ENCODE measurements at places on chromosomes 6 and 20.

DNA sequence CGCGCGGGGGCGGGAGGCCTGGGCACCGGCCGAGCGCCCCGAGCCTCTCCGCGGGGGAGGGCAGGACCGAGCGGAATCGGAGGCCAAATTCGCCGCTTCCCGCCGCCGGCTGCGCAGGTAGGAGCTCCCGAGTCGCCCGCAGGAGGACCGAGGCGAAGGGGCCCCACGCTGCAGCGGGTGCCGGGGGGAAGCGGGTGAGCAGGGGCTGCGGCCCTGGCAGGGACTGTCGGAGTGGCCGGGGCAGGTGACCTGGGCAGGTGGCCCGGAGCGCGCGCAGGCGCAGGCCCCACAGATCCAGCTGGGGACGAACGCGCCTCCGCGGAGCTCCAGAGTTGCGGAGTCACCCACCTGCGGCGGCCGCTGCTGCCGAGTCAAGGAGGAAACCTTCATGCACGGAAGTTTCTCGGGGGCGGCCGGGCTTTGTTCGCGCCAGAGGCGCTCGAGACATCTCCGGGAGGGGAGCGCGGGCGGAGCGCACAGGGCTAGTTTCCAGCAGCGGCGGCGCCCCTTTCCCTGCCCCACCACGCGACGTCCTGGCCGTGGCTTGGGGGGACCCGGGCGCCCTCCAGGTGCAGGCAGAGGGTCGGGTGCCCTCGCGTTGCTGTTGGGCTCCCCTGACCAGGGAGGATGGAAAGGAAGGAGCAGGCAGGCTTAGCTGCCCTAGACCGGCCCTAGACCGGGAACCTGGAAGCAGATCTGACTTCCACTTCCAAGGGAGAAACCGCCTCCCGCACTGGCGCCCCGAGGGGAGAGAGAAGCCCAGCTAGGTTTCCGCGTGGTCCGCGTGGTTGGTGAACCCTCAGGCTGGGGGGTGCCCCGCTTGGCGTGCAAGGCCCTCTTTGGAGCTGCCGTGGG is 590 bp downstream of the SLCO4A1 start:
- no peak for DNase-seq

DNA sequence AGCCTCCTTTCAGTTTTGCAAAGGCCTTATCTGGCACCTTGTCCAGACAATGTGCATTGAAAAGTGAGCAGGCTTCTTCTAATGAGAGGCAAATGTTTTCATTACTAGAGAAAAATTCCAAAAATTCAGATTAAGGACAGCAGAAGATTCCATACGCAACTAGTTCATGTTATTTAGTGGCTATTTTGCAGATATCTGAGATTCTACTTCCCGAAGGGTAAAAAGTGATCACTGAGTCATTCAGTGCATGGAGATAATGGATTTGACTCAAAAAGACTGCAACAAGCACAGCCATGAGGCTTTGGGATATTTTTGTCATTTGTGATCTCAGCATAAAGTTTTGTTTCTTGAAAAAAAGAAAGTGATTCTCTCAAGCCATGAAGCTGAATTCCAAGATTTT is 29.9 kb downstream of the METTL24 start:
- DNase-seq = no peak

DNA sequence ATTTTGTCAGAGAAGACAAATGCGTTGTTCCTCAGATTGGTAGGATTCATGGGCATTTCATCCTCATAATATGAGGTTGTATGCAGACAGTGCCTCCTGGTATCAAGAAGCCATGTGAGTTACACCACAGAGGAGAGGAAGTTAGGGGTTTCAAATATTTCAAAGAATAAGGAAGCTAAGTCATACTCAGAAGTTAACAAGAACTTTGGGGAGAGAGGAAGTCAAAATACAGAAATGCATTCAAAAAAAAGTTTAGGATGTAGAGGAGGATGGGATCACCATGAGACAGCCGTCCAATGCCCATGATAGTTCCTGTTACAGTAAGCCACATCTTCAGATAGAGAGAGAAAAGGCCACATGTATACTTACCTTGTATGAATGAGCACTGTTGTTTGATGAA is 22.3 kb downstream of the HLA-DOB start:
- DNase-seq = no peak

GRCh38 chr6:123022975-123023374 is 26.9 kb downstream of the CLVS2 start:
- no peak for DNase-seq

DNA sequence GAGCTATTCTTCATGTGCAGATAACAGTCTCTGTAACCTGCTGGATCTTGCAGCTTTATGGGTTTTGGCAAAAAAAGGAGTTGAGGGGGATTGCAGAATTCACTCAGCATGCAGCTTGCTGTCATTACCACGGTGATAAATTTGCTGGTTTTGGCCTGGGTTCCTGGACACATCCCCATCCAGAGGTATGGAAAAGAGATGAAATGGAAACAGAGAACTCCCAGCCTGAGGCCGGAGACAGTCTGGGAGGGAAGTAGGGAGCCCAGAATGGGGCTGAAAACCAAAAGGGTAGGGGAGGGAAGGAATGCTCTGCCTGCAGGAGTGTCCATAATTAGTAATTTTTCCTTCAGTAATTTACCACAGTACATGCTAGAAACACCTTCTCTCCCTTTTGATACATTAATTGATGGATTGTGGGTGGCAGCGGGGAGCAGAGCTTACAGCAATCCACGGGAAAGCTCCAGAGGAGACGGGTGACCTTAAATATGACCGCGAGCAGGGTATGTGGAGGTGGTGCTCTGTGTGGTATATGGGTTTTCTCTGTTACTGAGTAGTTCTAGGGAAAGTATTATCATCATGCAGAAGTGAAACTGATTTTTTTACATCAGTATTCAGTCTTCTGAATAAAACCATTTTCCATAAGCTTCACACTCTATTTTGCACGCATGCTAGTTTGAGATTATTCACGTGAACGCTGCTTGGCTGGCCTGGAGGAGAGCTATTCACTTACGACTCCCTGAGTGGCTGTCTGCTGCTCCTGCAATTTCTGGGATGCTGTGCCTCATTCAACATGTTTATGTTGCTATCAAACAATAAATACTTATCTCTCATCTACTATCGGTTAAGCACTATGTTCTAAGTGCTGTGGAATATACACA is 66.3 kb upstream of the KCNK16 start:
- DNase-seq = no peak

DNA sequence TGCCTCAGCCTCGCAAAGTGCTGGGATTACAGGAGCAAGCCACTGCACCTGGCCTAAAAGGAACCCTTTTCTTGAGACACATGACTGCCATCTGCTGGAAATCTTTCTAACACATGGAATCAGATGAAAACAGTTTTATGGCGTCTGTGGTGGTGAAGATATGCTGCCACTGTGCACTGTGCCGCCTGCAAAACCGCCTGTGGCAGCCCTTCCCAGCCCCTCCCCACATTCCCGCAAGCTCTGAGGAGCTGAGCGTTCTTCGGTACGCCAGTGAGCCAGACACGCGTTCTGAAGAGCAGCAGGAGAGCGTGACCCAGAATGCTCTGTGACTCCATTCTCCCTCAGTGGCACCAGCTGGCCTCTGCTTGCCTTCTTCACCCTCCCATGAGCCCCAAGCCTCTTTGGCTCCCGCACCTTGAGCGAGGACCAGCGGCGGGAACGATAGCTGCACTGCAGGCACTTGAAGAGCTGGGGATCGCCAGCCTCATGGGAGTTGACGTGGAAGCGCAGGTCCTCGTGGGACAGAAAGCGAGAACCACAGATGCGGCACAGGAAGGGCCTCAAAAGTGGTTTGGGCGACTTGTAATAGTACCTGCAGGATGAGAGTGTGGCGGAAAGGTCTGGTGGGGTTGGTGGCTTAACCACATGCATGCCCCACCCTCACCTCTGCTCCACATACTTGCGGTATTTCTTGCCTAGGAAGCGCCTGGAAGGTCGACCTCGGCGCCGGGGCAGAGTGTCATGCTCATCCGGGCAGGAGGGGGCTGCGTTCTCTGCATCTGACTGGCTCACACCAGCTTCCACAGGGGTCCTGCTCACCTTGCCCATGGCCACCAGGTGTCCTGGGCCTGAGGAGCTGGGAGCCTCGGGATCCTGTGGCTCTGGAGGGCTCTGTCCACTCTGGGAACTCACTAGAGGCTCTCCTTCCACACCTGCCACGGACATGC is 8.7 kb downstream of the ZNF335 start:
- no peak for DNase-seq

GRCh38 chr20:7897781-7898364 is 42.4 kb downstream of the HAO1 start:
- no peak for DNase-seq

DNA sequence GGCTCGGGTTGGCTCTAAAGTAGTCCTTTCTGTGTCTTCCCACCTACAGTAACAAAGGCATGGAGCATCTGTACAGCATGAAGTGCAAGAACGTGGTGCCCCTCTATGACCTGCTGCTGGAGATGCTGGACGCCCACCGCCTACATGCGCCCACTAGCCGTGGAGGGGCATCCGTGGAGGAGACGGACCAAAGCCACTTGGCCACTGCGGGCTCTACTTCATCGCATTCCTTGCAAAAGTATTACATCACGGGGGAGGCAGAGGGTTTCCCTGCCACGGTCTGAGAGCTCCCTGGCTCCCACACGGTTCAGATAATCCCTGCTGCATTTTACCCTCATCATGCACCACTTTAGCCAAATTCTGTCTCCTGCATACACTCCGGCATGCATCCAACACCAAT is 291.2 kb downstream of the ESR1 start:
- DNase-seq = no peak

GRCh38 chr6:170113141-170113540 is 177.7 kb downstream of the DLL1 start:
- no peak for DNase-seq

DNA sequence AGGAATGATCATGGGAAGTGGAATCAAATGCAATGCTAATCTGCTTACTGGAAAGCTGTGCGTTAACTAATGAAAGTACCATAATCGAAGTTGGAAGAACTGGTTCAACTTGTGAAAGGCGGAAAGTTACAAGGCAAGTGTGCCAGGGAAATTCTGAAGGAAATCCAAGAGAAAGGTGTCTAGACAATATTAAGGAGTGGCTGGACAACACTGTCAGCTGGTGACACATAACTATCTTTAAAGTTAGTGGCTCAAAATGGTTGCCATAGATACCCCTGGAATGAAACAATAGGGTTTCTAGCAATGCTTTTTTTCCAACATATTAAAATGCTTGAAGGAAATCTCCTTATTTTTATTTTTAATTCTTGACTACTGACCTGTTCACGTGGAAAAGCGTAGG is 90.4 kb downstream of the BMP2 start:
- no peak for DNase-seq

GRCh38 chr20:48889140-48889790 is 32.2 kb upstream of the ARFGEF2 start:
- DNase-seq = no peak

DNA sequence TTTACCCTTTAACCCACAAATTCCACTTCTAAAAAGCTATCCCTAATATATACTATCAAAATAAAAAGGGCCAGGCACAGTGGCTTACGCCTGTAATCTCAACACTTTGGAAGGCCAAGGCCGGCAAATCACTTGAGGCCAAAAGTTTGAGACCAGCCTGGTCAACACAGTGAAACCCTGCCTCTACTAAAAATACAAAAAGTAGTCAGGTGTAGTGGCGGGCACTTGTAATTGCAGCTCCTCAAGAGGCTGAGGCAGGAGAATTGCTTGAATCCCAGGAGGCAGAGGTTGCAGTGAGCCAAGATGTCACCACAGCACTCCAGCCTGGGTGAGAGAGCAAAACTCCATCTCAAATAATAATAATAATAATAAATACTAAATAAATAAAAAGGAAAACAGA is 82.5 kb downstream of the TRIM27 start:
- DNase-seq = no peak

- no peak for DNase-seq
Observed at GRCh38 chr20:35009665-35010328, 54.1 kb downstream of the MYH7B start.

GRCh38 chr6:134187154-134187553 is 130.8 kb downstream of the SGK1 start:
- DNase-seq = no peak

GRCh38 chr20:54476169-54477009 is 996 bp downstream of the DOK5 start:
- DNase-seq = no peak

- no peak for DNase-seq
Observed at GRCh38 chr6:71258078-71258866, 30.3 kb upstream of the OGFRL1 start.

- DNase-seq = no peak
Observed at GRCh38 chr6:142301651-142302391, at the start of gene ADGRG6. ADGRG6 (plus strand) TSS chr6:142302007; CDS start chr6:142302330, 323 bp downstream.

DNA sequence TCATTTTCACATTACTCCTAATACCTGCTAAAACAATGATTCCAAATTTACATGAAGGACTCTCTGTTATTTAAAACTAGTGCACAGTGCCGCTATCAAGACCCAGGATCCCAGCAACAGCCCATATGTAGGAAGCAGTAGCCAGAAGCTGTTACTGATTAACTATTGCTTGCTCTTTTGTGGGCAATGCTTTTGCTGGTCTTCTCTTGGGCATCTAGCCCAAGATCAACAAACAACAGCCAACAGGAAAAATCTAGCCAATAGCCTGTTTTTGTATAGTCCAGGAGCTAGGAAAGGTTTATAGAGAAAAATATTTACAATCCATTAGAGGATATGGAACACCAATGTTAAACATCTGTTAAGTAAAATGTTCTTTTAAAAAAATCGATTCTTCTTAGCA is 22.1 kb upstream of the TENT5A start:
- no peak for DNase-seq

GRCh38 chr20:44039741-44040140 is 125.1 kb downstream of the TOX2 start:
- DNase-seq = no peak

DNA sequence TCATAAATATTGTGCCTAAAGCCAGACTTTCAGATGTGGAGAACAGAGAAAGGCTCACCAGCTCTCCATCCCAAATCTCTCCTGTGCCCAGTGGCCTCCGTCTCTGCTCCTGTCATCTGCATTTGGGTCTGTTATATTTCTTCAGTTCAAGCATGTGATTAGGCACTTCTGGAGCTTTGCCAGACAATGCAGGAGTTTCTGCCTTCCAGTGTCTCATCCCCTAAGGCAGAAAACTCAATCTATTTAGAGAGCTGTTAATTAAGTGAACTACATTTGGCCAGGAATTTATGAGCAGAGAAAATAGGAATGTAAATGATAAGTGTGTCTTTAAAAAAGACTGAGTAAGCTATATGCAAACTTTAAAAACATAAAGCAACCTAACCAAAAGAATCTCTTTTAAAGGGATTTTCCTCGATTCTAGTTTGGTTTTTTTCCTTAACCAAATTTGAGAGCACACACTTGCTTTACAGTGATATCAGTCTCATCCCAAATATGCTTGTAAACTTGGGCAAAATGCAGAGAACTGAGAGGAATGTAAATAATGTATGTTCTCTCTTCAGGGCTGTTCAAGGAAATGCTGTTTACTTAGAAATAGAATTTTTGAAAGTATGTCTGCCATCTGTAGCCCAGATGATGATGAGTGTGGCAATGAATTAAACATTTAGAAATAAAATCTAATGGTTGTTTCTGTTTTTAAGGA is 113.9 kb downstream of the ELOVL4 start:
- no peak for DNase-seq
